ENCODE measurements at places on chromosomes 12 and 14. TPM values are rescaled to one million over a fixed set of nuclear protein-coding genes. Genes with fewer than 3 reads are reported as not detected.

IFI27 gene
- 72.5 TPM for total RNA-seq

SERPINA5 gene
- total RNA-seq = not detected

PLEKHH1 gene
- total RNA-seq = 6.3 TPM

OR4K13 gene
- not detected for total RNA-seq

GRIP1 gene
- total RNA-seq = 3.6 TPM

CD4 gene
- 0.23 TPM for total RNA-seq

MYF5 gene
- not detected for total RNA-seq

LRRC10 gene
- total RNA-seq = not detected

ACVRL1 gene
- total RNA-seq = 0.35 TPM

CCDC38 gene
- not detected for total RNA-seq

GLIPR1L1 gene
- not detected for total RNA-seq

SMCO2 gene
- not detected for total RNA-seq

FANCM gene
- total RNA-seq = 4.7 TPM

HOXC4 gene
- not detected for total RNA-seq

SLC8A3 gene
- total RNA-seq = not detected

FOXG1 gene
- total RNA-seq = not detected

AMN1 gene
- total RNA-seq = 10.8 TPM

SOS2 gene
- 14.5 TPM for total RNA-seq

ALDH6A1 gene
- total RNA-seq = 9.0 TPM

CABP1 gene
- total RNA-seq = 0.14 TPM

FBXO34 gene
- 11.4 TPM for total RNA-seq

TSFM gene
- 26.4 TPM for total RNA-seq

ANG gene
- 1.5 TPM for total RNA-seq

RAD51AP1 gene
- 19.5 TPM for total RNA-seq

PLXNC1 gene
- 0.05 TPM for total RNA-seq

CAPZA3 gene
- total RNA-seq = not detected

KCTD10 gene
- 36.8 TPM for total RNA-seq

SCARB1 gene
- total RNA-seq = 91.2 TPM

C3AR1 gene
- not detected for total RNA-seq

Measured in airway epithelial cell (primary cell).